Pancreas (tissue), 10 donors: ENCODE measurements at places on chromosomes 1 and 21. TPM values are rescaled to one million over a fixed set of nuclear protein-coding genes. Genes with fewer than 3 reads are reported as not detected.

GRCh38 chr21:45219517-45219916 lies 68.2 kb downstream of the POFUT2 start:
- no peak for DNase-seq

GRCh38 chr1:84298684-84299535 lies 2.6 kb upstream of the SAMD13 start:
- DNase-seq = peak; percentile 38

- no peak for DNase-seq
Measured at GRCh38 chr1:162251102-162251501, 125.6 kb downstream of the SPATA46 start.

GRCh38 chr1:1540090-1540817 lies at the start of gene TMEM240:
Gene TMEM240 (minus strand): TSS chr1:1540624. CDS start chr1:1540346, 278 bp downstream.
- DNase-seq = peak; percentile 66

DNA sequence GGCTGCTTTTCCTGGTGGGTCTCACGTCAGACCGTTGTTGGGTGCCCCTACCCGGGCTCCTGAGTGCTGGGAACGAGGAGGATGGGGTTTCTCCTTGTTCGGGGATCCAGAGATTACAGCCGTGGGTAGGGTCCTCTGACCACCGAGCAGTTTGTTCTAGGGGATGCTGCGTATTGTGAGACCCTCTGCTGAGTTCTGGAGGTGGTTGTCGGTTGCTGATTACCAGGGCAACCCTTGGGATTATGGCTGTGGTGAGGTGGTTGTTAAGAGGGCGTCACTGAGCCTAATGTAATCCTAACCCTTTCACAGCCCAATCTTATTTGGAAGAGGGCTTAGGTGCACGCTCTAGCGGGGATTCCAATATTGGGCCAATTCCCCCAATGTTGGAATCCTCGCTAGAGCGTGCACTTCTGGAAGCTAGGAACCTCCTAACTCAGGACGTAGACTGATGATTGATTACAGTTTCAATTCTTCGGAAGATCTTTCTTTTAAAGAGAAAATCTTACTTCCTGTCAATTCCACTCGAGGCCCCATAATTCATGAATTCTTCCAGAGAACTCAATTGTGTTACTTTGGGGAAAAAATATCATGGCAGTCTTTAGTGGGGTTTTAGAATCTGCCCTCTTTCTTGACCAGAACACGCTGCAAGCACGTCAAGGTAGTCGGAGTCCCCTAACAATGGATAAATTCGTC lies 483 bp downstream of the TCEANC2 start:
- no peak for DNase-seq

DNA sequence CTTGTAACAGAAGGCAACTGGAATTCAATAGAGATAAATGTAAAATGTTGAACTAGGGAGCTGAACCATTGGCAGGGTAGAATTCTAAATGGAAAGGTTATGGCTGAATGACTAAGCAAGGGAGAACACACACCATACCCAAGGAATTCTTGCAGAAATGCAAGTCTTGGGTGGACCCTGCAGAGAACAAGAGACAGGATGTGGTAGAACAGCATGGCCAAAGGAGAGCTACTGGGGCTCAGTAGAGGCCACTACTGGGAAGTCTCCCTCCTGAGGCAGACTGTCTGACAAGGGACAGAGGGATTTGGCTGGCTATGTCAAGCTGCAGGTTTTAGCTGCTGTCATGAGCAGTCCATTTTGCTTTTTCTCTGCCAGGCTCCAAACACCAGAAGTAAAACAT lies 180.9 kb downstream of the TNR start:
- DNase-seq = no peak

- no peak for DNase-seq
Measured at GRCh38 chr1:154845174-154845573, 24.9 kb downstream of the KCNN3 start.

DNA sequence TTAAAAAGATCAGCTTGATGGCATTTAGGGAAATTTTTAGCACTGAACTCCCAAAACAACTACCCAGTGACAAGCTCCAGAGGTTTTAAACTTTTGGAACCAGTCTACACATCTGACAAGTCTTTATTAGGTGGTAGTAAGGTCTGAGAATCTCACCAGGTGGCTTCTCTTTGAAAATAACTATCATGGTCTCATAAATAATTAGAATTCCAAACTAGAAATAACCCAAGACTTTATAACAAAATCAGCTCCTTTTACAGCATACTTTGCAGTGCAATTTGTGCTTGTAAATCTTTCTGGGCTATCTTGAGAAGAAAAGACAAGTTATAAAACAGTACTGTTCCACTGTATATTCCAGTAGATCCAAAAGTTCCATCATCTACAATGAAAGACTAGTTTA lies 108.7 kb downstream of the LTN1 start:
- no peak for DNase-seq

DNA sequence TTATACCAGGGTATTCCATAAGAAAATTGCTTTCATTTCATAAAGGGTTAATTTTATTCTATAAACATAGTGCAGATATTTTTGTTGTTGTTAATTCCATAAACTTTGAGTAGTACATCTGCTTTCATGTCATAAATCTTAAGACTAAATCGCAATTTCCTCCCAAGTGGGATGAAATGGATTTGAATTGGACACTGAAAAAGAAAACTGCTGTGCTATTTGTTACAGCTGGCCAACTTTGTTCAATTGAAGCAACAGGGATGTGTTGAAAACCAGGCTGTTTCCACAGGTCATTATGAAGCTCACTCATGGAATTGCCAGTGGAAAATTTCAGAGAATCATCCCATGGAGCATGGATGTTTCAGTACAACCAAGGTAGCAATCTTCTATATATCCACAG lies 252.5 kb upstream of the RGS18 start:
- DNase-seq = no peak

DNA sequence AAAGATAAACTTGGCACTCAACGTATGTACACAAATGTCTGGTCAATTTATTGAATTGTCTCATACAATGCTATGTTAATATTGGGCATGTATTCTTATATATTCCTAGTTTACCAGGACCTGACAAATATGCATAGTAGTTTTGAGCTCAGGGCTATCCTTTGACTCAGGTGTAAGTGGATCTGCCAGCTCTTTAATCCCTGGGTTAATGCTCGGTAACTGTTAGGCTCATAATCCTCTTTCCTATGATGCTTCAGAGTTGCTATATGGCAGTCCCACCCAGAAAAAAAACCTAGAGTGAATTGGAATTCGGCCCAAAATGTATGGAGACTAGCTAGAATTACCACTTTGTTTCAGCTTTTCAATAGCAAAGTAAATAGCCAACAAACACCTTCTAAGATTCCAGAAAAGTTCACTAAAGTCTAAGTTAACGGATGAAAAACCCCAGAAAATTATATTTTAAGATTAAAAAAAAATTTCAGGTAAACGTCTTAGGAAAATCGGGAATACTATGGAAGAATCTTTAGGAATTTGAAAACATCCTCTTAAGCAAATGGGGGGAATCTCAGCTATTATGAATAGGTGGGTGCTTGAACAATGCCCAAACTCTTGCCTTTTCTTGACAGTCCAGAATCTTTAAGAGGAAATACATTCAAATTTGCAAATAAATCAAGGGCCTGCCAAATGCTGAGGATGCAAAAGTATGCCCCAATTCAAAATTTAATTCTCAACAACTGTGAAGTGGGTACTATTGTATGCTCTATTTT lies 10.9 kb downstream of the H3-3A start:
- DNase-seq = no peak

DNA sequence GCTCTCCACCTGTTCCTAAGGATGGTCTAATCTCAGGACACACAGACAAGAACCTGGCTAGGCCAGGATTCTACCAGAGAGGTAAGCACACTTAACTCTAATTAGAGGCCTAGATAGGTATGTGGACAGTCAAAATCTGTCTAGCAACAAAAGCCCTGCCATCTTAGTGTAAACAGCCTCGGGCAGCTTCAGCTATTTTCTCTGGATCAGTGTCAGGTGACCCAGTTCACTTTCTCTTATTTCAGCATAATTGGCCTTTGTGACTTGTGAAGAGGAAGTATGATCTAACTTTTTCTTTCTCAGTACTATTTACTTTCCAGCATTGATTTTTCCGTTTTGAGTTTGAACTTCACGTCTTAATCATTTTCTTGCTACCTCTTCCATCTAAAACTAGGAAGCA lies 217.7 kb downstream of the CRB1 start:
- no peak for DNase-seq

GRCh38 chr1:96882096-96882495 lies 160.5 kb downstream of the PTBP2 start:
- DNase-seq = no peak

DNA sequence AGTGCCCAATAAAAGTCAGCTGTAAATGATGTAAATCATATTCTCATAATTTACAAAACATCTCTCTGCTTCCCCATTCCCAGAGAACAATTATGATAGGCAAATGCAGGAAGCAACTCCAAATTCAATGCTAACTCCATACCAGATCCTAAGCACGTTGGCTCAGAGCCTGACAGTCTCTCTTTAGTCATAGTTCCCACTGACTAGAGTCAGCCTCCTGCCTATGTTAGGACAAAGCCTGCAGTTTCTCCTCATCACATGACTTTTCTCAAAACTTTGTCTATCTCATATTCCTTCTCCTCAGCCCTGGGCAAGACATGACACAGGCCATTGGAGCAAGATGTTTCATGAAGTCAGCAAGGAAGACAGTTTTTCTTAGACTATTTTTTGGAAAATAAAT lies 101.5 kb upstream of the COL24A1 start:
- no peak for DNase-seq

DNA sequence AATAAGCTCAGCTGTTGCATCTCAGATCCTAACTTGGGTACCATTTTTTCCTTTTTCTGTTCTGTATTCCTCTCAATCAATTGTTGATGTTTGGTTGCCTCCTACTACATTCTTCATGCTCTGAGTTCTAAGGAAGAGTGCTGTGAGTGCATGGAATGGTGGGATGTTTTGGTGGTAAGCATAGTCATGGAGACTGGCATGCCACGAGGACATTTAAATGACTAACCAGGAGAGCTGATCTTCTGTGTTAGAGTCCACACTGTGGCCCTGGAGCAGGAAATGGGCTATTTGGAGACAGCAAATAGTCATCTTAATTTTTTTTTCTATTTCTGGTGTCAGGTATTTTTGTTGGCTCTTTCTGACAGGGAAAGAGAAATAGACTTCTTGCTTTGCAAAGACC lies 69.5 kb upstream of the HSD17B7 start:
- no peak for DNase-seq

DNA sequence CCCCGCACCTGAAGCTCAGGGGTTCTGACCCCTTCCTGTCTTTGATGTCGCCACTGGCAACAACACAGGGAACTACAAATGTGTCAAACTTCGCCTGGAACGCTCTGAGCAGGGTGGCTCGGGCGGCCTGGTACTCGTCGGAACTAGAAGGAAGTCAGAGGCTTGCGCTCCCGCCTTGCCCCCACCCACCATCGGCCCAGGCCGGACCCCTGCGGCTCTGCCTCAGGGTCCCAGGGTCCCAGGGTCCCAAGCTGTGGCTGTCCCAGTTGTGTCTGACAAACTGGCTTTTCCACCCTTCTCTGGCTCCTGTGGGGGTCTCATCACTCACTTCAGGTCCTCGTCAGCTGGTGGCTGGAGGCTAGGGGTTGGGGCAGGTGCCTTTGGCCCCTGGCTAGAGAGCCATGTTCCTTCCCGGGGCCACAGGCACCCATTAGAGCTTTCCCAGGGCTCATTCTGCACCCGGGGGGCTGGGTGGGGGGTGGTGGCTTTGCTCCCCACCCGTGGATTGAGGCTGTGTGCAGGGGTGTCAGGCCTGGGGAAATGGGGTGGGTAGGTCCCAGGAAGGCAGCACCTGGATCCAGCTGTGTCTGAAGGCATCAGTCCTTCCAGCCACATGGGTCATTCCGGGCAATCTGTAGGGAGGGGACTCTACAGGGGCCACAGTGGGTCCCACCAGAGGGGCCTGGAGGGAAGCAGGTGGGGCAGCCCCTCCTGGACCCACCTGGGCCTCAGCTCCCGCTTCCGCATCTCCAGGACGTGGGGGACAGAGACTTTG lies 8.0 kb upstream of the TMEM52 start:
- DNase-seq = peak; percentile 45

- no peak for DNase-seq
Measured at GRCh38 chr1:202659541-202659940, 50.7 kb downstream of the SYT2 start.

DNA sequence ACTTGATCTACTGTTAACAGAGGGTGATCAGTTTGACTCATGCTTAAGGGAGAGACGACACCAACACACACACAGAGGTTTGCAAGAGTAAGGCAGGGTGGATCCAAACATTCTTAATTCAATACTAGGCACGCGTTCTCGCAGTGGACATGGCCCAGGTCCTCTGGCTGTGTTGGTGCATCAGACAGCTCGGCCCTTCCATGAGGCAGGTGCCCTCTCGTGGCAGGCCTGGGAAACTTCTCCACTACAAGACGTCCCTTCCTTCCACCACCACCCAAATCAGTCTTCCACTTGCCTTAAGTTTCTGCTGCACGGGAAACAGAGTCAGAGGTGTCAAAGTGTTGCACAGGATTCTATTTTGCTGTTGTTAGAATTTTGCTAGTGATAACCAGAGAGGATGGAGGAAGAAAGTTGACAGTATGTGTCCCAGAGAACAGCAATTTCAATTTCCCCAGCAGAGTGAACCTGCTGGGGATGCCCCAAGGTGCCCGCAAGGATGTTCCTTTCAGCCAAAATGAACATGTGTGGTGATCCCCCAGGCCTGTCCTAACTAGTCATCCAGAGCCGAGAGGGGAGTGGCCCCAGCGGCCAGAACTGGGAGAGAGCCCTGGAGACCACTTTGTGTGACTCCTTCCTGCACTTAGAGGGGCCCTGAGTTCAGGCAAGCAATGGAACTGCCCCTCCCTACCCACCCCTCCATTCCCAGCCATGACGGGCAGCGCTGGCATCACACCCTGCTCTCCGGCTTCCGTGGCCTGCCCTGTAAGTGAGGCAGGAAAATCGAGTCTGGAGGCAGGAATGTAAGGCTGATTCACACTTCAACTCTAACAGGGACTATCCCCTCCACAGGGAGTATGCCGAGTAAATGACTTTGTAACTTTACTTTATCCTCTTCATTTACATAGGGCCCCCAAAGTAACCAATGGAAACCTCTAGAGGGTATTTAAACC lies 34.8 kb downstream of the MX1 start:
- peak; percentile 89 for DNase-seq

DNA sequence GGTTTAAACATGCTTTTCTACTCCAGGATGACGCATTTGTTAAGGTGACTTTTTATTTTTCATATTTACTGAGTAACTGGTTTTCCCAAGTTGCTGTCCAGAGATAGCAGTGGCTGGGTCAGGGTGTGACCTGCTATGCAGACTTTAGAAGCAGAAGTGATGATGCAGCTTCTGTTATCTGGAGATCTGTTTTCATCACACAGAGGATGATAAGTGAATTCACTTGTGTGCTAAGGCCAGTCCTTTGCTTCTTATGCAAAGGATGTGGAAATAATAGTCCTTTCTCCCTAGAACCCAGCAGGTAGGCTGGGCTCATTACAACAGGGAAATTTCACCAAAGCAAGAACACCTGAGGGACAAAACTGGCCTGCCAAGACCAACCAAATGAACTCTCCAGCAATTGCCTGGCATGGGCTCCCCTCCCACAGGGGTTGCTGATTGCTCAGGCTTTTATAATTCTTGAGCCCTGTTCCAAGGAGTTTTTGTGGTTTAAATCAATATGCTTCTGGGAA lies 97.8 kb upstream of the LPGAT1 start:
- DNase-seq = no peak

Gene KRTAP10-7
- total RNA-seq = not detected

Gene PLA2G2F
- total RNA-seq = not detected

Gene TBCE
- 9.1 TPM for total RNA-seq

Gene TGFB2
- total RNA-seq = 3.1 TPM

Gene GIPC2
- 11.8 TPM for total RNA-seq
